ENCODE measurements at places on chromosomes 1 and 21.

DNA sequence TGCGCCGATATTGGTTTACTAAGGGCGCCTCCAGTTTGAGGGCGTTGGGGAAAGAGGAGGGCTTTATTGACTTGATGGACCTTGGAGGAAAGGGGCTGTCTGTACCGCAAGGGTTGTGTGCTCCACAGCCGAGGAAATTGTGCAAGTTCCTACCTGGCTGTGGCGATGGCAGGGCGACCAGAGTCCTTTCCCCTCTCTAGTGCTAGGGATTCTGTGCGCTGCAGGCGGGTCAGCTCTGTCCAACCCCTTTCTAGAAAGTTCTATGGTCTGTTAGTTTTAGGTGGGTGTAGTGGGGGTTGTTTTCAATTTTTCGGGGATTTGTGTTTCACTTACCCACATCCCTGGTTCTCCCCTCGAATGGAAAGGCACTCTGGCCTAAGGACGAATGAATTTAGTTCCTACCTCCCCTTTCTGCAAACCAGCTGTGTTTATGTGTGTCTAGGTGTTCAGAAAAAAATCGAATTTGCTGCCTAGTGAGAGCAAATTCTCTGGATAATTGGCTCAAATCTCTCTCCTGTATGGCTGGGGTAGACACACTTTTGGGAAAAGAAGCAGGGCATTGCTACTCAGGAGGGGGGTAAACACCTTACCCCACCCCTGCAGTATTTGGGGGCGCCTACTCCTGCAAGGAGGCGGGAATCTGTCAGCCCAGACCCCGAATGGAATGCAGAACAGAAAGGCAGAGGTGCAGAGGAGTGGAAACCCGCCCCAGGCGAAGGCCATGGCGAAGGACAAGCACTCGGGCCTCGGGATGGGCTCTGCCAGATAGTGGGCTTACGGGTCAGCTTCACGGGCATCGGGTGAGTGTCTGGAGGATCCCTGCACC is 2.0 kb downstream of the DMBX1 start:
- no peak for DNase-seq

DNA sequence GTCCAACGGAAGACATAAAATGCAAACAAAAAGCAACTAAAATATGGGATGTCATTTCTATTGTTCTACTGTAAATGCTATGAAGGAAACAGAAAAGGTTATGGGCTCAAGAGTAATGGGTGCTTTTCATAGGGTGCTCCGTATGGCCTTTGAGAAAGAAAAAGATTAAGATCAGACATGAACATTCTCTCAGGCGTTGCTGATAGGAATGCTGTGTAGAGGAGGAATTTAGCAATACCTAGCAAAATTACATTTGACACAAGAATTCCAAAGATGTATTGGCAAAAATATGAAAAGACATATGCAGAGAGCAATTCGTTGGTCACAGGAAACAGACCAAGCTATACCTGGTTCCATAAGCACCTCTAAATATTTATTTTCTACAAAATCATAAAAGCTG is 5.7 kb upstream of the OXCT2 start:
- DNase-seq, result no peak

GRCh38 chr1:167627865-167628641 is 2.0 kb upstream of the RCSD1 start:
- no peak for DNase-seq

DNA sequence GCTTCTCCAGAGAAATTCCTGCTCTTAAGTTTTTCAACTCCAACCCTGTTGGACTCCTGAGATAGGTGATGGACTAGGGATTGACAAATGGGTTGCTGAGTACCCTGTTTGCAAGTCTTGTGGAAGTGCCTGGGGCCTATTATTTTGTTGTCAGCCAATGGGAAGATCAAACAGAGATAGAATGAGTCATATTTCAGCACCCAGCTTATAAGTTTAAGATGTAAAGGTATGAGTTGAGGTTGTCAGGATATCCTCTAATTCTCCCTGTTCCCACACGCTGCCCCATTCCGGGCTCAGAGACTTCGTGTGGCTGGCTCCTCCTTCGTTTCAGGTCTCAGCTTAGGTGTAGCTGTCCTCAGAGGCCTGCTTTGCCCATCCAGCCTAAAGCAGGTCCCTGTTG is 91.8 kb downstream of the CENPF start:
- no peak for DNase-seq

DNA sequence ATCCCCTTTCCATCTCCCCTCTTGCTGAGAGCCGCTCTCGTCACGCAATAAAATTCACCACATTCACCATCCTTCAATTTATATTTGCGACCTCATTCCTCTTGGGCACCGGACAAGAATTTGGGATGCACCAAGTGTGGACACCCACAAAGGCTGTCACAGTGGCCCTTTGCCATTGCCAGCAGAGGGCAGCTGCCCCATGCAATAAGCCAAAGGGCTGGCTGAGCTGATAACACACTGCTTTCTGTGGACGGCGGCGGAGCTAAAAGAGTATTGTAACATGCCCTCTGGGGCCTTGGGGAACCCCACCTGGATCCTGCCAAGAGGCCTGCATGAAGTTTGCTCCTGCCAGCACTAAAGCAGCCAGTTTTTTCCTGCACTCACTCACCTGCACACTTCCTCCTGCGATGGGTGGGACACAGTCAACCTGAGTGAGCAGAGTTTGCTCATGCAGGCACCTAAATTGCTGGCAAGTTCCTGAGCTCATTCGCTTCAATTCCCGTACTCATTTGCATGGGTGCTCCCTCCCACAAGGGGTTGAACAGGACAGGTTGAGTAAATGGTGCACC is 792.3 kb upstream of the ADAMTS5 start:
- no peak for DNase-seq

DNA sequence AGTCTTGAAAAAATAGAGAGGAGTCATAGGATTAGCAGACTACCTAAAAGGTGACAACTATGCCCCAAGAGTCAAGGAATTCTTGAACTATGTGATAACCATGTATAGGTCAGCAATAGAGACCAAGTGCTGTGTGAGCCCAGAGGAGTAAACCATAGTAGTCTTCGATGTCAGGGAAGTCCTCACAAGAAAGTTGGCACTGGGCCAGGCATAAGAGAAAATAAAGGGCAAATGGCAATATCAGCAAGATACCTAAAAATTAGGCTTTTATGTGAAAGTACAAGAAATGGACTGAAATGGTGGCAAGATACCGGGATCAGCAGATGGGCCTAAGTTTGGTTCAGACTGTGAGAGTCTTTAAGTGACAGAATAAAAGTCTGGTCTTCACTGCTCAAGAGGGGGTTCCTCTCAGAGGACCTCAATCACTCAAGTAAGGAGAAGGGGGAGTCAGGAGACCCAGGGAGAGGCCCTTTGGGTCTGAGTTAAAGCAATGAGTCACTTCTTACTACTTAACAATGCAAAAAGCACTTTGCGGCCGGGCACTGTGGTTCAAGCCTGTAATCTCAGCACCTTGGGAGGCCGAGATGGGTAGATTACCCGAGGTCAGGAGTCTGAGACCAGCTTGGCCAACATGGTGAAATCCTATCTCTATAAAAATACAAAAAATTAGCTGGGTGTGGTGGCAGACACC is 95.0 kb downstream of the TEX35 start:
- peak; percentile 4 for DNase-seq

DNA sequence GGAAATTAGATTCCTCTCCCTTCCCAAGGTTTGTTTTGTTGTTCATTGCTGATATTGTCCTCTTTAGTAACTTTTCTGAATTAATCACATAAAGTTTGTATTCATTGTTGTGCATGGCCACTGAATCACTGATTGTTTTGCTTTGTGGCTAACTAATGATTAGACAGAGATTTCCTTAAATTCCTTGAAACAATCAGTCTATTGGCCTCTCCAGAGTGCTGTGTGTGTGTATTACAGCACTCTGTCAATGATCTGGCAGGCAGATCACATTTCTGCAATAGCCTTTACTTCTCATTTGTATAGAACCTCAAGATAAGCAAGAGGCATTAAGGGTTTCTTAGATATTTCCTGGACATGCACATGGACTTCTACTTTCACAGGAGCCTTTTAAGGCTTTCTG is 78.6 kb downstream of the DUSP10 start:
- peak; percentile 59 for DNase-seq

GRCh38 chr1:81672766-81673165 is 128.0 kb upstream of the ADGRL2 start:
- no peak for DNase-seq

GRCh38 chr1:27934818-27935549 is at the start of gene SMPDL3B:
SMPDL3B (plus strand) TSS chr1:27935000; CDS start chr1:27935184, 184 bp downstream.
- no peak for DNase-seq

DNA sequence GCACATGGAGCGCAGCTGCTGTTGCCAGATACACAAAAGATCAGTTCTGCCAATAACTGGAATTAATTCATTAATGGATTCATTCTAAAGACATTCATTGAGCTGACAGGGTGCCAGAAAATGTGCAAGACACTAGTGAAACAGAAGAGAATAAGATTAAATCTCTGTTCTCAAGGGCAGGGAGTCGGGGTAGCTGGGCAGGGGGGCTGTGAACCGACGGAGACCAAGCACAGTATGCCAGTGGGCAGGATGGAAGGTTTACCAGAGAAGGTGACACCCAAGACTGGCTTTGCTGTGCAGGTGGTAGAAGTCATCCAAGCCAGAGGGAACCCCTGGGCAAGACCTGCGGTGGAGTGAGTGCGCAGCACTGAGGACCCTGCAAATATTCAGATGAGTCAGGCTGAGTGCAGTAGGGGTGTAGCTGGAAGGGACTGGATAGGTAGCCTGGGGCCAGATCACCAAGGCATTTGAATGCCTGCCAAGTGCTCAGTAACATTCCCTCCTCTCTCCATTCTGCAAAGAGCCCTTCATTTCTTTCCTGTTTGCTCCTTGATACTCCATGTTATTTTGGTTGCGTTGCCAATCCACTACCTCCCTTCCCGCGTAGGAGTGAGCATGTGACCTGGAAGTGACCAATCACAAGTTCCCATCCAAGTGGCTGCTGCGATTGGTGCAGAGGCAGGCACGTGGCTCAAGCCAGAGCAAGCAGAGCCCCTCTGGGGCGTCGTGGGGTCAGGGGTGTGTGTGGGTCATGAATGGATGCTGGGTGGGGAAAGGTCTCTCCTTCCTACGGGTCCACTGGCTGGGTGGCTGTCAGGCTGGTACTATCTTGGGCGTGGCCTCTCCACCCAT is 413.1 kb downstream of the PTPRU start:
- no peak for DNase-seq

- DNase-seq, result no peak
These were observed 54.0 kb downstream of the NTPCR start for GRCh38 chr1:233004451-233004850.

GRCh38 chr21:41802684-41803083 is 35.8 kb upstream of the RIPK4 start:
- peak; percentile 48 for DNase-seq

DNA sequence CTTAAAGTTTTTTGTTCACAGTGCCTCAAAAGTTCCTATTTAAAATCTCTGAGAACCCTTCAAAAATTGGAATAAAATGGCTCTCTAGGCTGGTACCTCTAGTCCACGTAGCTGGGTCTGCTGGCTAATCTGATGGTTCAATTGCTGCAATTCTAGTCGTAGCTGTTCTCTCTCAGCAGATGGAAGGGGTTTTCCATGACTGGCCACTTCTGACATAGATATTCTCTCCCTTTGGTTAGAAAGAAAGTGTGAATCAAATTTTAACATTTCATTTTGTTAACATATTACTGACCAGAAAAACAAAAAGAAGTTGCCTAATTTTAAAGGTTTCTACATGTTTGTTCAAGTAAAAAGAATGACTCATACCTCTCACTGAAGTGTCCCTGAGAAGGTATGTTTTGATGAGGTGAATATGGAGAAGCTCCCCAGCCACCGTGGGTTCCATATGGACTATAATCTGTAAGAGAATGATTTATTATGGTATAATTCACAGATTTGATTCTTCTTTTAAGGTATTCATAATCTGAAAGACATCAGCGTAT is 29.3 kb upstream of the SERPINC1 start:
- no peak for DNase-seq

DNA sequence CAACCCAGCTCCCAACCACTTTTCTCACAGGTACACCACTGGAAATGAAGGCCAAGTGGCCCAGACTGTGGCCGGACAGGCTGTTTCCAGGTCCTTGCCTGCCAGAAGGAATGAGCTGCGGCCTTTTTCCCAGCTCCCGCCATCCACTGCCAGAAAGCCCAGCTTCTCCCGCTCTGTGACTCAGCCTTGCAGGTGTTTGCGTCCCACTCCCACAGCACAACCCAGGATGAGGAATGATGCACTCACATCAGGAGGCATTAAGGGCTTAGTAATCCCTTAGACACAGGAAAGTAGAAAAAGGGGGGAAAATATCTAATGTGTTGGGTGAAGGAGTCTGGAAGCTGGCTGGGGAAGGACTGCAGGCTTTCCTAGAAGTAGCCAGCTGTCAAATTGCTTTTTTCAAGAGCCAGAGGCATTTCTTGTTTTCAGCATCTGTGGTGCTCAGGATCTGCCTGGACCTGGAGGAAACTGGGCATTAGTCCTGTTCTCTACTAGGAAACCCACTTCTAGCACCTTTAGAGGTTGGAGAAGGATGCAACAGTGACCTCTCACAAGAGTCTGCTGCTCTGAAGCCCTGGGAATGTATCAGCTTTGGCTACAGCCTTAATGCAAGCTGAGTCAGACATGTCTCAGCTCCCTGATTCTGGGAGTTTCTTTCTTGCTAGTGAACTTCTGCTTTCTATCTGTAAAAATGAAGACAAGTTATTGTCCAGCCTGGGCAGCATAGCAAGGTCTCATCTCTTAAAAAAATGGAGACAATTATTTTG is 13.2 kb upstream of the MAP1LC3C start:
- DNase-seq, result peak; percentile 63

GRCh38 chr1:181482521-181483284 is 614 bp upstream of the CACNA1E start:
- DNase-seq, result no peak

GRCh38 chr21:42332557-42333317 is 17.5 kb upstream of the TFF3 start:
- no peak for DNase-seq

DNA sequence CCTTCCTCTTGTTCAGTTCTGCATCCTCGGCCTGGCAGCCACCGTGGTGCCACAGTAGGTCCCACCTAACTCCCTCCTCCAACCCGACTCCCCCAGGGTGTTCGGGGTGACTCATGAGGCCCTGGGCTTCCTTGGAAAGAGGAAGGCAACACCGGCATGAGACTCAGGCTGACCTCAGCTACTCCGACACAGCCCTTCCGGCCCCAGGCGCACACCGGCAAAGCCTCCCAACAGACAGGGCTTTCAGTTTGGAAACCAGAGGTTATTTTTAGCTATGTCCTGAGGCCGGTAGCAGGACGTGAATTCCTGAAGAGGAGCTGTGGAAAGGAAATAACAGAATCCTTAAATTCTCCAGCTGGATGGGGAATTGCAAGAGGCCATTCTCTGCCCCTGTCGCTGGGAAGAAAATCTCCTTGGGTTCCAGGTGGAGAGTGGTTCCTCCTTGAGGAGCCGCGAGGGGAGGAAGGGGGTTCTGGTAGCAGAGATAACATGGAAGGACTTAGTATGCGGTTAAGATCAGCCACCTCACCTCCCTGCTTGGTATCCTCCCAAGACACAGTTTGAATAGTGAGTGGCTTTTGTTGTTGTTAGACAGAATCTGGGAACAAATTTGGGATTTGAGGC is 24.4 kb downstream of the PLXNA2 start:
- DNase-seq, result peak; percentile 62

GRCh38 chr1:241939798-241940197 is 17.8 kb upstream of the BECN2 start:
- no peak for DNase-seq

DNA sequence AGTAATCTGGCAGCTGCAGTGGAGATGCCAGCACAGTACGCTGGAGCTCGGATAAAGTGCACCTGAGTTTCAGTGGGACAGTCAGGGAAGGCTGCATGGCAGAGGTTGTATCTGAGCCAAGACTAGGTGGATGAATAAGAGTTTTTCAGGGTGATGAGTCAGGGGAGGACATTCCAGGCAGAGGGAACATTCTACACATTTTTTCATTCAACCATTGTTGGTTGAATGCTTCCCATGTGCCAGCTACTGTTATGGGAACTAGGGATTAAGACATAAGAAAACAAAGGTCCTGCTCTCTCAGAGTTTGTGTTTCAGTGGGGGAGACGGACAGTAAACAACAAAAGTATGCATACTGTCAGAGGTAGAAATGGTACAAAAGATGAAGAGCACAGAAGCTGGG is 5.2 kb downstream of the LEPR start:
- DNase-seq, result peak; percentile 75

All from fibroblast of the aortic adventitia (primary cell).